ENCODE measurements at places on chromosomes 1 and 21.

- peak; percentile 56 for DNase-seq
Measured at GRCh38 chr1:24151175-24151533, 8.2 kb upstream of the IL22RA1 start.

- DNase-seq, result no peak
Measured at GRCh38 chr1:206463137-206463536, 7.1 kb upstream of the IKBKE start.

GRCh38 chr1:117261424-117261785 is 50.7 kb upstream of the VTCN1 start:
- no peak for DNase-seq

DNA sequence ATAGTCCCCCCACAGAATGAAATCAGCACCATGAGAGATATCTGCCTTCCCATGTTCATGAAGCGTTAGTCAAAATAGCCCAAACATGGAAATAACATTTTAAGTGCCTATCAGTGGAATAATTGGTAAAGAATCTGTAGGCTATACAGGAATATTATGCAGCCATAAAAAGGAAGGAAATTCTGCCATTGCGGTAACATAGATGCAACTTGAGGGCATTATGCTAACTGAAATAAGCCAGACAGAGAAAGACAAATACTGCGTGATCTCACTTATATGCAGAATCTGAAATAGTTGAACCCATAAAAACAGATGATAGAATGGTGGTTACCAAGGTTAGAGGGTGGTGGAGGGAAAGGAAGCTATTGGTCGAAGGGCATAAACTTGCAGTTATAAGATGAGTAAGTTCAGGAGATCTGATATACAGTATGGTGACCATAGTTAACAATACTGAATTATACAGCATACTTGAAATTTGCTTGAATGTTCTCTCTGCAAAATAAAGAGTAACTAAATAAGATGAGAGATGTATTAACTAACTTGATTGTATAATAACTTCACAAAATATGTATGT is 699 bp upstream of the IL23R start:
- no peak for DNase-seq

- no peak for DNase-seq
Measured at GRCh38 chr1:223611936-223612335, 53.6 kb downstream of the CAPN8 start.

DNA sequence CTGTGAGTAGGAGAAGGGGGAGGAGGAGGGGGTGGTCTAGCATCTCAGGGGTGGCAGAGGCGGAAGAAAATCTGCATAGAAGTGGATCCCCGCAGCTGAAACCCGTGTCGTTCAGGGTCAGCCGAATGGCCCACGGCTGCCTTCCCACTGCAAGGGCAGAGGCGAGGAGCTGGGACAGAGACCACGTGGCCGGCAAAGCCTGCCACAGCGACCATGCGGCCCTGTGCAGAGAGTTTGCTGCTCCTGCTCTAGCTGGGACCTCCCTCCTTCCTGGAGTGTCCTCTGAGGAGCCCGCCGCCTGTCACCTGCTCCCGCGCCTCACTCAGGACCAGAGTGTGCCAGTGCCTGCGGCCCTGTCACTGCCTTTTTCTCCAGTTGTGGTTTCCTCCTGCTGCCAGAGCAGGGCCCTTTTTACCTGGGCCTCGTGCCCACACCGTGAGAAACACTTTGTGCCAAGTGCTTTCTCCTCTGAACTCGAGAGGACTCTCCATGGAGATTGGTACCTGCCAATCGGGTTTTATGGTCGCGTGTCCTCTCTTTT is 5.4 kb upstream of the TRPM2 start:
- DNase-seq, result no peak

DNA sequence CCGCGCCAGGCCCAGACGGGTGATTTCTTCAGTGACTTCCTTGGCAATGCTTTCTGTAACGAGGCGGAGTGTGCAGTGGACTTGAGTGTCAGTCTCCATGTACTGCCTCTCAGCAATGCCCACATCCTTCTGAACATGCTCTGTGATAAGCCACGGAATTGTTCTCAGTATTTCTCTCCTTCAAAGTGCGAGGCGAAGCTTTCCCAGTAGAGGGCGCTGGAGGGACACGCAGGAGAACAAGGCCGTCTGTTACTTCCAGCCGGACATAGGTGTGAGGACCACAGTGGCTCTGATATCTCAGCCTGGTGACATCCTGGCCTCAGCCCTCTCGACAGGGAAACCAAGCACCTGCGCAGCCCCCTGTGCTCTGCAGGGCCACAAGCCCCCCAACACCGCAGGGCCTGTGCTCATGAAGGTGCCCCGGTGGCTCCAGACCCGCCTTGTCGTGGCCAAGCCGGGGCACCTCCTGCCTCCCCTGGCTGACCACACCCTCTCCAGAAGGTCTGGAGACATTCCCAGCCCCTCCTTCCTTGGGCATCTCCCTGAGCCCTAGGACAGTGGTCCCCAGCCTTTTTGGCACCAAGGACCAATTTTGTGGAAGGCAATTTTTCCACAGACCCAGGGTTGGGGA is 46.1 kb upstream of the BACE2 start:
- peak; percentile 82 for DNase-seq

GRCh38 chr21:34180407-34180806 is 107.0 kb downstream of the MRPS6 start:
- DNase-seq, result no peak

DNA sequence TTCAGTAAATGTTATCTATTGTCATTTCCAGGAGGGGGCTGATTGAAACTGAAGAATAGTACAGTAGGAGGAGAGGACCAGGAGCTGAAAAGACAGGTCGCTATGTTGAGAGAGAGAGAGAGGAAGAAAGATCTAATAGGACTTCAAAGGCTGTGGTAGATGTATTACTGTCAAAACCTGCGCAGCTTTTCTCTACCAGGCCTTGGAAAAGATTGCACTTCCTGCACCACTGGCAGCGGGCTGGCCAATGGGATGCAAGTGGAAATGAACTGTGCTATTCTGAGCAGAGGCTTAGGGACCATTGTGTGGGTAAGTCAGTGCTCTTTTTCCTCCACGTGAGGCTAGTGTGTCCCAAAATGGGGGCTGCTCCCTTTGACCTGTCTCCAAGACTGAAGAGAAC is 47.1 kb downstream of the MDM4 start:
- DNase-seq, result no peak

DNA sequence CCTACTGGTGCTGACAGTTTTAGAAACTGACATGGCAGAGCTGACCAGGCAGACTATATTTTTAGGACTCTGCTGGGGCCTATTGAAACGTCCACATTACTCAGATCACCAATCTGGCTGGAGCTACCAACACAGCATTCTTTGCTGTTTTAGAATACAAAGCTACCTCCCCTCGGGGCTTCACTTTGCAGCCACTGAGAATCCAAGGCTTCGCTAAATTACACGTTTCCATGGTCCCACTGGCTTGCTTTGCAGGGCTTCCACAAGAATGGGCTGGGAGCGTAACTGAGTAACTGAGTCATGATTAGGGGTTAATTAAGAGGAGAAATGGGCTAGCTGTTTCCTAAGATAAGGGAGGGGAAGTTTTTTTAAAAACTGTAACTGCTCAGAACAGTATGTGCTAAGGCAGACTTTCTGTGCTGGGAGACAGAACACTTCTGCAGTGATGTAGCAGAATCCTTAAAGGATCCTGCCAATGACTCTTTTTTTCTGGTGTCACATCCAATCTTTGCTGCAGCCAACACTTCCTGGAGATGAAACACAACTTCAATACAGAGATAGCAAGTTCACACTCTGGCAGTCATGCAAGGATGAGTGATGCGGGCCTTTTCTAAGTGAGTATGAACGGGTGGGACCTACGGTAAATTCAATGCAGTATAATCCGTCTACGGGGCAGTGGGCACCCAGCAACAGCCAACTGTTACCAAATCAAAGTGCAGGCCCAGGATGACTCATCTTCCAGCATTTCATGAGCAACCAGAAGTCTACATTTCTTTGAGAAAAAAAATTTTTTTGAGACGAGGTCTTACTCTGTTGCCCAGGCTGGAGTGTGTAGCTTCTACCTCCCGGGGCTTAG is 21.5 kb downstream of the NDUFS5 start:
- DNase-seq, result peak; percentile 36

GRCh38 chr1:62232871-62233278 is 38.2 kb downstream of the L1TD1 start:
- no peak for DNase-seq

DNA sequence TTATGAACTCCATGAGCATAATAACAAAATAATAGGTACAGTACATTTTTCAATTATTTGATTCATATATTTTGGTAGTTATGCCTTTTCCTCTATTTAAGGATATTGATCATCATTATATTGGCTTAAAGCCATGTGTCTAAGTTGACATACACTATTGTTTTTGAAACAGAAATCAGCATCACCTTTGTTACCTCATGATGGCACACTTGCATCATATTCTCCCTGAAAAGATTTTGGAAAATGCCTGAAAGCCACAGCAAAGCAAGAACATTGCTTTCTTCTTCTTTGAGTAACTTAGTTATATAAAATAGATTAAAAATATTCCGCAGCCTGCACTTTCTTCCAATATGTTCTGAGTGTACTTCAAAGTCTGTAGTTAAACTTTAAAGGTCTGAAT is 33.3 kb downstream of the TMPRSS15 start:
- DNase-seq, result peak; percentile 25

DNA sequence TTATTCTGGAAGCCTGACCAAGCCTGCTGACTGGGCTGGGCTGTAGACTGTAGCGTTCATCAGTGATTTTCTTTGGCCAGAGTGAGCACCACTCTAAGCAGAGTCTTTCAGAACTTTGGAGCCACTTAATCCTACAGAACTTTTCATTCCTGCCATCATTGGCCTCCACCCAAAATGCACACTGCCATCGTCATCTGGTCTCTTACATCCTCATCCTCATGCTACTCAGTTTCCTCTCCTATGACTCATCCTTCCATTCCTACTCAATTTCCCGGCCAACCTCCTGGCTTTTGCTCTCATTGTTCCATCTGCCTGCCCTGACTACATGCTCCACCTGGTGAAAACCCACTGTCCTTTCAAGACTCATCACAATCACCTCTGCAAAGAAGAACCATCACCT is 233.8 kb upstream of the USP25 start:
- no peak for DNase-seq

DNA sequence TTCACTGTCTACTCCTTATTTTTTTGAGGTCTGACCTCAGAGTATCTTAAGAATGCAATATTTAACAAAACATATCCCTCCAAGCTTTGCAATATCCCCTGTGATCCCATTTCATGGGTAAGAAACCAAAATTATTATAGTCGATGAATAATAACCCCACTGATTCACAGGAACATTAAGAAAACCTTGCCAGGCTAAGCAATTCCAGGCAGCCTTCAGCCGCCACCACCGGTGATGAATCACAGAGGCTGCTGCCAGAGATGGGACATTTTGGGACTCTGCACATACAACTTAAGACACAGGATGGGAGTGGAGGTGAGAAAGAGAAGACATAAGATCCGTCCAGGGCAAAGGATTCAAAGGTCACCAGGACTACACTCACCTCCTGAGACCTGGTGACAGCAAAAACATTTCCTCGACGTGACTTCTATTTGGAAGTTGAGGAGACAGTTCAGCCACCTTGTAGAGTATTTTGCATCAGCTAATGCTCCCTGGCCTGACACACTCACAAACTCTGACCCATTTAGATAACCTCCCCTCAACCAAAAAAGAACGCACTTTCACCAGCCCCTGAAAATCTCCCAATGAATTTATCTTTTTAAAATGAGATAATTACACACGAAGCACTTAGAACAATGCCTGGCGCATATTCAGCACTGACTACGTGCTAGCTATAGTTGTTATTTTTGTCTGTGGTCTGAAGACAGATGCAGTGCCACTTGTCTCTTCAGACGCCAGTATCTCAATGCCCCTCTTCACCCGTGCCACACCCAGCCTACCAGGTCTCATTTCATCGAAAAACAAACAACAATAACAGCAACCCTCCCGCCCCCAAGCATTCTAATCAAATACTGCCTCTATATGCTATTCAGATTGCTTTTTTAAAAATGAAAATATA is 17.8 kb upstream of the OVAAL start:
- DNase-seq, result no peak
